ENCODE measurements at places on chromosomes 7 and 10. TPM values are rescaled to one million over a fixed set of nuclear protein-coding genes. Genes with fewer than 3 reads are reported as not detected.

Gene APBB1IP
- not detected for total RNA-seq

Gene HMX2
- total RNA-seq: not detected

Gene NDUFA5
- 133 TPM for total RNA-seq

Gene ZNF12
- 26.7 TPM for total RNA-seq

Gene CC2D2B
- total RNA-seq: 0.12 TPM

Gene HTR7
- total RNA-seq: 0.12 TPM

Gene AKR1C1
- total RNA-seq: 28.1 TPM

Gene SPDYE16
- total RNA-seq: not detected

Gene AKR1E2
- not detected for total RNA-seq

Gene TCF7L2
- 3.0 TPM for total RNA-seq

Gene HOGA1
- 6.3 TPM for total RNA-seq

- no peak for DNase-seq
These were observed 332.9 kb downstream of the PTEN start for GRCh38 chr10:88196291-88196690.

GRCh38 chr10:3595736-3596135 lies 189.3 kb downstream of the KLF6 start:
- DNase-seq: no peak

DNA sequence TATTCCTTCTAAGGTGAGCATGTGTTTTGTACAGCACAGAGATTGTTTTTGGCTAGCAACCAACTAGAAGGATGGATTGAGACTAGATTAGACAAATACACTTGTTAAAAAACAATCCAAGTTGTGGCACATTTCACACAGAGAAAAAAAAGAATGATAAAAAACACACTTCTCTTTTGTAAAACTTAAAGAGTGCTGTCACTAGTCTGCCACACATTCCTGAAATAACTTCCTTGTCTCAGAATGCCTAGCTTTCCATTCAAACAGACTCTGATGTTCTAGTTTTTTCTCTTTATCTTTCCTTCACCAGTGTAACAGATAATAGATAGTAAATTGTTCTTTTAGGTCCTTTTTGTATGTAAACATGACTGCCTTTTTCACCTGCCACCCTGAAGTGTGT lies 11.4 kb downstream of the DLD start:
- DNase-seq: no peak

DNA sequence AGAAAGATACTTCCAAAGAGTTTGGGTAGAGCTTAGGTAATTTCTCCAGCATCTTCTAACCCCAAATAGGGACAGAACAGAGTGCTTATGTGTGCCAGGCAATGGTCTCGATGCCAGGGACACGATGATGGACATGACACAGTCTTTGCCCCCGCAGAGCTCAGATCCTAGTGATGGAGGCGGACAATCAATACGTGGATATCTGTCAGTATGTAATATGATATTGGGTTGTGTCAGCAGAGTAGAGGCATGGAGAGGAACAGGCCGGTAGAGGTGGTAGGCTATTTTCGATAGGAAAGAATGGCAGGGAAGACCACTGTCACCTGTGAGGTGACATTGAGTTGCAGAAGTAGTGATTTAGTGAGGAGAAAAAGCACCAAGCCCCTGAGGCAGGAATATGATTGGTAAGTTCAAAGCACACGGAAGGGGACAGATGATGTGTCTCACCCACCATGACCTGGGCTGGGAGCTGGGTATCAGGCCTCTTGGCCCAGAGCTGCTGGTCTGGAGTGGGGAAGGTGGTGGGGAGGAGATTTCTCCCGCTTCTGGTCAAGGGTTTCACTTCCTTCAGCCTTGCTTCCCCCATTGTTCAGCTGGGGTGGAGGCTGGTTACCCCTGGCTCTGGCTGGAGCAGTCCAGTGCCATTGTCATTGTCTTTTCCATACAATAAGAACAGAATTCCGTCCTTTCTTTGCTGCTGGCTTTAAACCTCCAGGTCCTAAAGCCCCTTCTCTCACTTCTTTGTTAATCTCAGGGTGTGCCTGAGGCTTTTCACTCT lies 36.0 kb upstream of the SRGN start:
- no peak for DNase-seq

- no peak for DNase-seq
These were observed 1193.0 kb upstream of the CELF2 start for GRCh38 chr10:9824631-9825071.

DNA sequence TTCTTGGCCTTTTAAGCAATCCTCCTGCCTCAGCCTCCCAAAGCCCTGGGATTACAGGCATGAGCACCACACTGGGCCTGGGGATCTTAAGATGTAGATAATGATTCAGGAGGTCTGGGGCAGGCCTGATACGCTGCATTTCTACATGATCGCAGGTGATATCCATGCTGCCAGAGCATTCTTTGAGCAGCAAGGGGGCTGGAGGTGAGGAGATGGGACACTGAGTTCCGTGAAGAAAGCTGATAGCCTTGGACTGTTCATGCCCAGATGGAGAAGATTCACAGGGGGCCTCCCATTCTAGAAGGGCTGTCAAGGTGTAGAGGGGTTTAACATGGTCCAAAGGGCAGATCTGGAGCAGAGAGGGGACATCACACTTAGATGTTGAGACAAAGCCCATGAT lies 480.3 kb downstream of the RPS24 start:
- DNase-seq: no peak

DNA sequence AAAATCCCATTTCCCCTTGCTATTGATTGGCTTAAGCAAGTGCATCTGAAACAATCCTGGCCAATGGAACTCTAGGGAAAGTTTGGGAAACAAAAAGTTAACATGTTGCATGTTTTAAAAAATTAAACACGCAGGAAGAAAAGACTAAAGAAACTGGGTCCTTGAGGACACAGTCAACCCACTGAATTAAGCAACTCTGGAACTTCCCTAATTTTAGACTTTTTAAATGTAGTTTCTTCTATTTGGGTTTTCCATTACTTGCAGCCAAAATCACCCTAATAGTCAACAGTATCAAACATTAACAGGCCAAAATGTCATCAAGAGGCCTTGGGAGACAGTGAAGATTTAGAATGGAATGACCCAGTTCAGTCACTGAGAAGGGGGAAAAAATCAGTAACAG lies 40.6 kb downstream of the OSBPL3 start:
- no peak for DNase-seq

DNA sequence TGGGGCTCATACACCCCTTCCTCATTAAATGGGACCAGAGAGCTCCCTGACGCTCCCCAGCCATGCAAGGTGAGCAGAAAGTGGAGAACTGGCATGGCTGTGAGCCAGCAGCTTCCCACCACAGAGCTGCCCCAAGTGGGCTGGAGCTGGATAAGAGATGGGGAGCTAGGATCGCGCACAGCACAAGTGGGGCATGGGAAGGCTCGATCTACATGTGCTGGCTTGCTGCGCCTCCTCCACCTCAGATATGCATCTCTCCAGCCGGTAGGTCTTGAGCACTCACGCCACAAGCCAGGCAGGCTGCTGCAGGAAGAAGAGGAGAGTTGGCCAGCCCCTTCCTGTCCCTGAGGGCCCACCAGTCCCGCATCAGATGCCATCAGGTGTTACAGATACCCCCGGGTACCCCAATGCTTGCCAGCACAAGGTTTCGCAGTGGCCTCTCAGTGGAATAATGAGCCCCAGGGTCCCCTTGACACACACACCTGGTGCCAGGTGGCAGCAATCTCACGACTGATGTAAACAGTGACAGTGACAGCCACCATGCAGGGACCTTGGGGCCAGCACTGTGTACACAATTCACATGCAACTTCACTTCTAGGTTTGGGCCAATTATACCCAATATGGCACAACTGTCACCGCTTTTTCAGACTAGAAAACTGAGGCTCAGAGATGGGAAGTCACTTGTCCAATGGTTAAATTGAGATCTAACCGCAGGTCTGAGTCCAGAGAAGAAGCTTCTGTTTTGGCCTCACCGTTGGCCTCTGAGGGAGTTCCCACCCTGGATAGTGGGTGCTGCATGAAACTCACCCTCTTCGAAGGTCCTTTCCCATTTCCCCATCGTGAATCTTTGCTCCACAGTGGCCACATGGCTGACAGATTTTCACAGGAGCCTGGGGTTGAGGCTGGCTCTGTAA lies 79.3 kb downstream of the OAT start:
- no peak for DNase-seq

DNA sequence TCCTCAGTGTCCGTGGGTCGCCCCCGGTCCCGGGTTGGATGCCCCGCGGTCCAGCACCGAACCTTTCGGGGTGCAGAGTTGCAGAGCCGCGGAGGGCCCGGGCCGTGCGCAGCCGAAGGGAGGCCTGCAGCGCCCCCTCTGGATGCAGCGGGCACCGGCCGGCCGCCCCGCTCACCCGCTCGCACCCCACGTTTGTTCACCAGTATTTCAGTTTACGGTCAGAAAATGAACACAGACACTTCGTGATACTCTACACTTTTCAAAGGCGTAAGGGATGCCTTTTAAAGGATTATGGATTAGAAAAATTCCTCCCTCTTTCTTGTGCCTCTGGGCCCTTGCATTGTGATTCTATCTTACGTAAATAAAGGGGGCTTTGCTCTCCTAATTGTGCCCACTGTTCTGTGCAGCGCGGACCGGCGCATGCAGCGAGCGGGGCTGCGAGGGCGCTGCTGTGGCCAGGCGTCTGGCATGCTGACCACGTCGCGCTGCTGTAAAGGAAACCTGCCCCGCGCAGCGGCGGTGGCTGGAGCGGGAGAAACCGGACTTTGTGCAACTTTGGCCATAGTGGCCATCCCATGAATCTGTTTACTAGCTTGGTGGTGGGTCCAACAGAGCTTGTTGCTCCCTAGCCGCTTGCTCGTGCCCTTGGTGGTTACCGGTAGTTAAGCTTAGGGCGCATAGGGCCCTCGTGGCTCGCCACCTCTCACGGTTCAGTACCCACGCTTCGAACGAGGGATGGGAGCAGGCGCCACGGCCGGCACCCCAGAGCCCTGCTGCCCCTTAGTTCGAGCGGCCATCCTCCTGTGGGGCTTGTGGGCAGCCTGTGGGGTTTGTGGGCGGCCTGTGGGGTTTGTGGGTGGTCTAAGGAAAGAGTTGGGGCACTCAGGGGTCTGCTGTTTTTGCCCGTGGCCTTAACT lies 739 bp upstream of the MEST start:
- DNase-seq: no peak

GRCh38 chr7:140003913-140004382 lies 58.8 kb downstream of the PARP12 start:
- DNase-seq: peak; percentile 54

- DNase-seq: no peak
These were observed 67.5 kb upstream of the LRRC18 start for GRCh38 chr10:49007129-49007528.

- DNase-seq: no peak
These were observed at the start of gene RBP4 for GRCh38 chr10:93601146-93601773. Gene RBP4, minus strand, starts transcription at chr10:93601235. Its CDS starts 207 bp downstream, at chr10:93601028.

DNA sequence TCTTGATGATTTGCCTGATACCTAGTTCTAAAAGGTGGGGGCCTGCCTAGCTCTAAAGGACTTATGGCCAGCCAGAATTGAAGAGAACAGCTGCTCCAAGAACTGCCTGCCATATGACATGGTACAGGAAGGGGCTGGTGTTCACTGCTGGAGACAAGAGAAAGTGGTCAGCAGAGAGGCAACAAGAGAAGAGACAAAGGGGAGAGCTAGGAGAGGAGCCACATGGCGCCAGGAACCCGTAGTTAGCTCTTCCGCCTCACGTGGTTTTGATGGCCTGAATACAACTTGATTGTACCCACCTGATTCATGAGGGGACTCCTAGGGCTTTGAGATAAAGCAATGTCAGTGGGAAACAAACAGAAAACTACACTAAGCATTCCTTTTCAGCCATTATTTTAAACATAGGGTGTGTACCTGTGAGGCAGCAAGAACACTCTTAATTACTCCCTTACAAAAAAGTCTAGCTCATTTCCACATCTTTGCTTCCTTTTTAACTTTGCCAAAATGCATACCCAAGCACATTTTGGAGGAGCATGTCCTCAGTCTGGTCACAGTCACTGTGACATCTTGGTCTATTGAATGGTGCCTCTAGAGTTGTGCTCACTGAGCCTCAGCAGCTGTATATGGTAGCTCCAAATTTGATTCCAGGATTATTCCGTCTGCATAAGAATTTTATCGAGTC lies 71.6 kb downstream of the CCDC71L start:
- no peak for DNase-seq

GRCh38 chr7:132141109-132141508 lies 435.2 kb downstream of the PLXNA4 start:
- no peak for DNase-seq

GRCh38 chr7:1992554-1992953 lies 240.2 kb downstream of the MAD1L1 start:
- no peak for DNase-seq

DNA sequence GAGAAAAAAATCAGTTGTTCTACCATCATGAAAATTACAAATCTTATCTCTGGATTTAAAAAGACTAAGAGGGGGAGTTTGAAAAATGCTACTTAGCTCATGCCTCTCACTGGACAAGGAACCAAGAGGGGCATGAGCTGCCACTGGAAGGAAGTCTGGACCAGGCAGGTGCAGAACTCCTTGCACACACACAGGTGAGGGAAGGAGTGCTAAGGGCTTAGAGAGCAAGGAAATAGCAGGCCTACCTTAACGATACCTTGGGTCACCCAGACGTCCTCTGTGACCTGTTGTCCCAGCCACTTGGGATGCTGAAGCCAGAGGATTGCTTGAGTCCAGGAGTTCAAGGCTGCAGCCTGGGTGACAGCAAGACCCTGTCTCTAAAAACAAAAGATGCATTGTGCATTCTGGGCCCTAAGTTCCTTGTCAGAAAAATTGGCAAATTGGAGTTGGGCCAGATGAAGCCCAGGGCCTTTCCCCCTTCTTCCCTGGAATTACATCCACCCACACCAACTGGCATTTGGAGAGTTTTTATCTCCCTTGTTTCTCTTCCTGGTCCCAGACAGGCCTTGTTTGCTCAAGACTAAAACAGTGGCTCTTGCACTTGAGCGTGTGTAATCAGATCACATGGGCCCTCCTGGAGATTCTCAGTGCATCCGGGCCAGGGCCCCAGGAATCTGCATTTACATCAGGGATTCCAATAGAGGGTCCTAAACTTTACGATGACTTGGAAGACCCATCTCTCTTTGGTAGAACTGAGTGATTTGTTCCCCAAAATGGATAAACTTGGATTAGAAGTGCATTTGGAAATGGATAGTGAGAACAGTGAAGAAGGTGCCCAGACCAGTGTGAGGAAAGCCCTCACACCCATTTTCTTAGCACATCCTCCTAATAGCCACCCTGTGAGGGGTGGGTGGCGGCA lies 3.0 kb downstream of the DDIT4 start:
- no peak for DNase-seq

DNA sequence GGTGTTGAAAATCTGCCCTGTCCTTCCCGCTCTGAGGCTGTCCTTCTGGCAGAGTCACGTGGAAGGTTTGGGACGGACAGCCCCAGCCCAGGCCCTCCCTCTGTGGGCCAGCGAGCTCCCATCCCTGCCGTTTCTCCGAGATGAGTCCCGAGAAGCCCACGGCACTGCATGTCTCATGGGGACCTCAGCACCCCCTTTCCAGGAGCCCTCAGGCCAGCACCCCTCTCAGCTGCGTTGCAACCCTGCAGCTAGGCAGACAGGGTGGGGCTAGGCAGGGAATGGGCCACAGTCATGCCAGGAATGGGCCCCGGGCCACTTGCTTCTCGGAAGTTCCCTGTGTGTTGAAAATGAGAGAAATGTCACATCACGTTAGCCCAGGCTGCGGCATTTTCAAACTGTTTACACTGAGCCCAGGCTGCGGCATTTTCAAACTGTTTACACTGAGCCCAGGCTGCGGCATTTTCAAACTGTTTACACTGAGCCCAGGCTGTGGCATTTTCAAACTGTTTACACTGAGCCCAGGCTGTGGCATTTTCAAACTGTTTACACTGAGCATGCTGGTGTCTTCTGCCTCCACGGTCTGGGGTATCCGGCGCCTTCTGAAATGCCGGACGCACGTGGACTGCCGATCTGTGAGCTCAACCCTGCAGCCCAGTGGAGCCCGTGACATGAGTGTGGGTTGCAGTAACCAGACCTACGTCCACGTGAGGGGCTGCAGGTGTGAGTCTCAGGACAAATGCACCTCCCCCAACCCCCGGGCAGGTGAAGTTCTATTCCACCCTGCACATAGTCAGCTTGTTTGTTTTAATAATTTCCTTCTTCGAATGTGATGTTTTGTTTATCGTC lies 42.6 kb downstream of the FAM20C start:
- DNase-seq: peak; percentile 16
